ENCODE measurements at places on chromosomes 5 and 9.

DNA sequence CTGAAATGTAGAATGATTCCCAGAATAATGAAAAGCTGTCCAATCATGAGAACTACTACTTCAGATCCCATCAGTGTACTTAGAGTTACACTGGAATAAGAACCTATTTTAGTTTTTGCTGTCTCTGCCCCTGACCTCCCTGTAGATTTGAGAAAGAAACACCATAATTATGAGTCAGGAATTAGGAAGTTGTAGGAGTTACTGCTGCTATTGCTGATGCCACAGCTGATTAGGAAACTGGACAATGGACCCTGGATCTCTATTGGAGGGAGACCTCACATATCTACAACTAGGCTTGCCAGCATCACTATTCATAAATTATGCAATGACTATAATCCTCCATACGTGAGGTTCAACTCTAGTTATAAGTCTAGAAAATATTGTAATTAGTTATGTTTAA is 48.8 kb upstream of the EDIL3 start:
- no peak for DNase-seq

- no peak for DNase-seq
These were observed 119.7 kb upstream of the TARS1 start for GRCh38 chr5:33321026-33321425.

GRCh38 chr5:44952376-44952775 is 143.6 kb downstream of the MRPS30 start:
- no peak for DNase-seq

- DNase-seq, result no peak
These were observed 137.1 kb upstream of the ZNF366 start for GRCh38 chr5:72644296-72644695.

GRCh38 chr5:88734191-88734640 is 148.8 kb downstream of the MEF2C start:
- no peak for DNase-seq

DNA sequence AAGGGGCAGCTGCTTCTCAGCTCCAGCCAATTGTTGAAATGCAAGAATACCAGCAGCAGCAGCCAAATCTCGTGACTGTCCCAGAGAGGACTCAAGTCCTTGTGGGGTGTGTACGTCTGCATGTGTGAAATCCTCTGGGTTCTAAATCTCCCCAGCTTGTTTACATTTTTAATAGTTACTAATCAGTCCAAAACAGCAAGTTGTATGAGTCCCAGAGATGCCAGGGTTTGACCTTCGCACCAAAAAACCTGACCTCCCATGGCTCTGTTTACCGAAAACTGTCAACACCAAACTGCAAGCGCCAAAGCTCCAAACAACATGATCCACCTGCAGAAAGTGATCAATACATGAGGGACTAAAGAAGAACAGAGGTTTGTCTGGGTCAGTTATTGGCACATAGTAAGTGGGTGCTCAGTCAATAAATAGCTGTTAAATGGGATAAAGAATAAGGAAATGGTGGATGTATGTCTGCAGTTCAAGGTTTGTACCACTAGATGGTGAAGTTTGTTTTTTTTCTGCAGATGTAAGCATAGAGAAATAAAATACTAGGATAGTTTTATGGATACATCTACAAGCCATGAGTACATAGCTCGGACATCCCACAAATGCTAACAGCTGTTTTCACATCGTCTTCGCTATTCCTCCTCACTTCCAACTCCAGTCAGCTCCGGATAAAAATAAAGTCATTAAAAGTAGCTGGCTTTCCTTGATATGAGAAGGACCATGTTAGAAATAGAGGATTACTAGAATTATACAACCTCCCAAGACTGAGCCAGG is 85.3 kb upstream of the ADRB2 start:
- peak; percentile 48 for DNase-seq

- no peak for DNase-seq
These were observed 16.4 kb downstream of the C5orf63 start for GRCh38 chr5:127056896-127057295.

- no peak for DNase-seq
These were observed 62.3 kb upstream of the STXBP1 start for GRCh38 chr9:127549751-127550150.

- DNase-seq, result peak; percentile 4
These were observed 208.0 kb upstream of the ANKRD55 start for GRCh38 chr5:56440871-56441740.

DNA sequence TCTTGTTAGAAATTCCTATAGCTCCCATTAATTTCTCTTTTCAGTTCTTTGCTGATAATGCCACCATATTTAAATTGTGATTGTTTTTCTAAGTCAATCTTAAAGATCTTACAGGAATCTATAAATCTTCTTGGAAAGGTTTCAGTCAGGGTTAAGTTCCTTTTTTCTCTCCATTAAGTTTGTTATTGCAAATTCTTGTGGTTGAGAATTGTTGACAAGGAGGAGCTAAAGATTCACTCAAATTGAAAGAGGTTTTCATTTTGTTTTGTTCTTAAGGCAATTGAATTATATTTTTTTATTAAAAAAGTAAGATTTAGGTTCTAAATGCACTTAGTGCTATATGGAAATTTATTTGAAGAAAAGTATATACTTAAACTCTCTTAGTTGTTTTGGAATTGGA is 213.4 kb downstream of the PRR16 start:
- DNase-seq, result no peak

DNA sequence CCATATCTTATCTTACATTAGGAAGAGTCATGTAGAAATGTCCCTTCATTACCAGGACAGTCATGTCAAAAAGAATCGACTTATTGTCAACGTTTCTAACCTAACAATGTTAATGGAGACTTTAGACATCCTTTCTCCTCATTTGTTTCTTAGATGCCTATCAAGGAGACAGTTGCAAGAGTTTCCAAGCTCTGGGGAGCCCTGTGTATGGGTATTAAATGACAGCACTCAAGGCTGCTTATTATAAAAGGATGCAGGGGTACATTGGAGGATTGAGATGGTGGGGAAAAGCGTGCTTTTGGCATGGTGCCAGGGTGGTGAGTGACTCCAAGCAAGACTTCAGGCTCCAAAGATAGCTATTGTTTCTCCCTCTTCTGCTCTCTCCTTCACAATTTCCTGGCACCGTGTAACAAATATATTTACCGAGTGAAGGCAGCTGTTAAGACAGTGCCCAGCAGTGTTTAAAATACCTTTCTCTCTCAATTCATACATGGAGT is 461.3 kb upstream of the CLINT1 start:
- no peak for DNase-seq

DNA sequence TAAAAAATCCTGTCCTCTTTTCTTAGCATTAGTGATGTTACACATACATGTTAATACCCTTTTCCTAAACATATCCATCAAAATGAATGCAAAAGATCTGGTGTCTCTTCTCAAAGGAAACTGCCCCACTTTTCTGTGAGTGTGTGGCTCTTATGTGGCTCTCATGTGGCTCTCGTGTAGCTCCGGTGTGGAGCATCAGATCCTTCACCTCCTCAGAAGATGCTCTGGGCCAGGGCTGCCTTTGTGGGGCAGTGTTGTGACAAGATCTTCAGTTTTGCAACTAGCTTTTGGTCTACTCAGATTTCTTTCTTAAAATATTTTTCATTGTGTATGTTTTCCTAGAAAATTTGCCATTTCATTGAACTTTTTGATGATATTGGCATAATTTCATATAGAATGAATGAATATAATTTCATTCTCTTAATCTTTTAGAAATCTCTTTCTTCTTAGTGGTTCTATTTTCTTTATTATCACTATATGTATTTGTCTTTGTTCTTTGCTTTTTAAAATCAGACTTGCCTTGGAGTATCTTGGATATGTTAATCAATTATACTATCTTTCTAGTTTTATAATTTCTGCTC is 19.4 kb downstream of the GARNL3 start:
- peak; percentile 4 for DNase-seq

GRCh38 chr5:178357121-178357521 is 124.5 kb upstream of the PHYKPL start:
- DNase-seq, result no peak

DNA sequence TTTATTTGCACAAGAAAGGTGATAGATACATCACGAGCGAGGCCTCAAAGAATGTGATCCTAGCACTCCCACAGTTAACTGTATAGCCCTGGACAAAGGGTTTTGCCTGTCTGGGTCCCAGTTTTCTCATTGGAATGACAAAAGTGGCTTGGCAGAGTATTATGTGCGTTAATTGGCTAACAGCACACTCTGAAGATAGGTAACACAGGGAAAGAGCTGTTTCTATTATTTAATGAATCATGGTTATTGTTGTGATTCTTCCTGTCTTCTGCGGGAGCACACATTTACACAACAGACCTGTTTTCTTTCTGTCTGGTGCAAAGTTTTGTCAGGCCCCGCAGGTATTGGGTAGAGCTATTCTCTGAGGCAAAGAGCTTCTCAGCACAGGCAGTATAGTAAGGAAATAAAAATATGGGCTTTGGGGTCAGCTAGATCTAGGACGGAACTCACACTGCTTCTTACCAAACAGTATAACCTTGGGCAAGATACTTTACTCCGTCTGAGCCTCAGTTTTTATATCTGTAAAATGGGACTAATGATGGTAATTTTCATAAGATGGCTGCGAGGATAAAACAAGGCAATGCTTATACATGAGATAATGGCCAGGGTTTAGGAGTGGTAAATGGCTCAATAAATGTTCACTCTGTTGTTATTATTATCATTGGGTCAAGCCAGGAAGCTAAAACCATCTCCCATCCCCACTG is 78.9 kb downstream of the PLAC8L1 start:
- DNase-seq, result no peak

DNA sequence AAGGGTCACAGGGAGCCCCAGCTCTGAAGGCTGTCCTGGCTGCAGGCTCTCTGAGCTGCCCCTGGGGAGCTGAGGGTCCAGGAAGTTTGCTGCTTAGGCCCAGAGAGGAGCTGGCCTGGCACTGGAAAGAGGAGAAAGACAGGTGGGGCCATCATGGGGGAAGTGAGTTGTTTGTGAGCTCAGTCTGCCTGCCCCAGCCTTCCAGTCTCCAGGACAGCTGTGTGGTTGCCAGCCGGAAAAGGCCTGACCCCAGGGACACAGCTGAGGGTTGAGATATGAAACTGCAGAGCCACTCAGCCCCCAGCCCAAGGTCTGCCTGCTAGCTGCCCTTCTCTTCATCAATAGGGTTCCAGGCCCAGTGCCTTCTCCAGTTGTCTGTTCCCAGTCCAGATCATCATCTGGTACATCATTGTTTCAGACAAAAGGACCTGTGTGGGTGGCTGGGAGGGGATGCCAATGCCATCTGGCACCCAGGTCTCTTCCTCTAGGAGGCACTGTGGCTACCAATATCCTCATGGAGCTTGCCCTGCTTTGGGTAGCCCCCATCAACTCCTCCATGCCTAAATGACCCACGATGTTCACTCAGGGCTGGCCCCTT is 4.3 kb upstream of the DDX41 start:
- DNase-seq, result no peak

DNA sequence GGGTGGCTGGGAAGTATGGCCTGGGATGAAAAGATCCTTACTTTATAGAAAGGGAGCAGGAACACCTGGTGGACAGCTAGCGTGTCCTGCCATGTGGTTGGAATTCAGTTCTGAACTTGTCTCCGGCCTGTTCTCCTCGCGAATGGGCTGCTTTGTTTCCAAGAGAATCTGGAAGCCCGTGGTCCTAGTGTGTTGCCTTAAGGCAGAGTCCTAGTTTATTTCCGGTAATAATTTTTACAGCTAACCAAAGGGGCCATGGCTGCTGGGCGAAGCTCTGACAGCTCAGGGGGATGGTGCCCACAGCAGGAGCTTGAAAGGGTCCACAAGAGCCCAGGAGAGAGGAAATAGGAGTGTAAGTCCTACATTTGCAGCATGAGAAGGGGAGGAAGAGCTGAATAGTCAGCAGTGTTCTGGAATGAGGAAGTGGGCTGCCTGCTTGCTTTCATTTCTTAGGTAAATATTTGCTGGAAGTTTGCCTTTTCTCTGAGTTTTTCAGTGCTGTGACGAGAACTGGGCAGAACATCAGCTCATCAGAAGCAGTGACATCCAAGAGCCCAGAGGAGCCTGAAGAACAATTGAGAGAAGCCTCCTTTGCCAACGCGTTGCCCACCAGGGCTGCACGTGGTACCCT is 13.1 kb upstream of the IGFBPL1 start:
- DNase-seq, result no peak

DNA sequence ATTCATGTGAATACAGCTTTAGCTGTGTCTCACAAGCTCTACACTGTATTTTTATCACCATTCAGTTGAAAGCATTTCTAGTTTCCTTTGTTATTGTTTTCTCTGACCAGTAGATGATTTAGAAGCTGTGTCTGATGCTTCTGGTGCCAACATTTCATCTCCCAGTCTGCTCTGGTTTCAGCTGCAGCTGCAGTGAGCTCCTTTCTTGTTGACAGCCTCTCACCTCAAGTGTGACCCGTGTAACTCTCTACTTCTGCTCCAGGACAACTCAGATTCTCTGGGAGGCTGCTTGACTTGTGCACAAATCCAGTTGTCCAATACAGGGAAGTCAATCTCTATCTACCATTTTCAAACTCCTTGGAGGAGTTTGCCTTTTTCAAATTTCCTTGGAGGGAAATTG is 504.8 kb downstream of the DIRAS2 start:
- no peak for DNase-seq

GRCh38 chr9:78030296-78030552 is 1.4 kb downstream of the GNAQ start:
- no peak for DNase-seq

DNA sequence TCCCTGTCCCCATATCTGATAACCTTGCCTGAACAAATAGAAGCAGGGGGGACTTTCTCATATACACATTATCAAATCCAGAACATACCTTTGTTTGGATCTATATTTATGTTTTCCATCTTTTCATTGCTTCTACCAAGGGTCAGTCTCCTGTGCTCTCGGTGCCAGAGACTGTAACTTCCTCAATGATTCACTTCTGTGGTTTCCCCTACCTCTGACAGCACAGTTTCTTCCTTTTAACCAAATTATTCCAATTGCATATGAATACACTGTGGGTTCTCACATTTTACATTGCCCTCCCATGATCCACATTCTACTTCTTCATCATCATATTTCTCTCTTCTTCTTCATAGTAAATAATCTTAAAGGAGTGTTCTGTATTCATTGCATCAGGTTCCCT is 32.2 kb downstream of the NMUR2 start:
- no peak for DNase-seq

- DNase-seq, result no peak
These were observed 86.8 kb downstream of the MAPKAP1 start for GRCh38 chr9:125620216-125620615.

DNA sequence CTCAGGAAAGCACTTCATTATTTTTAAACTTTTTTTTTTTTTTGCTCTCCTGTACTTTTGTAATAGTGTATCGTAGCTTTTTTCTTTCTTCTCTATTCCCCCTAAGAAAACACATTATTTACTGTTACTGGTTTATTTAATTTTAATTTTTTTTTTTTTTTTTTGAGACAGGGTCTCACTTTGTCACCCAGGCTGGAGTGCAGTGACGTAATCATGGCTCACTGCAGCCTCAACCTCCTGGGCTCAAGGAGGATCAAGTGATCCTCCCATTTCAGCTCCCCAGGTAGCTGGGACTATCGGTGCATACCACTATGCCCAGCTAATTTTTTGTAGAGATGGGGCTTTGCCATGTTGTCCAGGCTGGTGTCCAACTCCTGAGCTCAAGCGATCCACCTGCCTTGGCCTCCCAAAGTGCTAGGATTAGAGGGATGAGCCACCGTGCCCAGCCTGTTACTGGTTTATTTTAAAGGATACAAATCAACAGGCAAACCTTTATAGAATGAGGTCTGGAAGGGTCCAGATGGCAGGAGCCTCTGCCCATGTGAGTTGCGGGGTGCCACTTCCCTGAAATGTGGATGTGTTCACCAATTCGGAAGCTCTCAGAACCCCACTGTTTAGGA is 49.0 kb upstream of the TNFSF15 start:
- no peak for DNase-seq

Measured in CD4-positive, alpha-beta T cell treated with Interleukin-1 beta for 1 hour (primary cell).